ENCODE measurements at places on chromosomes 4 and X.
A peak's percentile ranks its signal among the peaks of the same experiment; 100 is the strongest.

DNA sequence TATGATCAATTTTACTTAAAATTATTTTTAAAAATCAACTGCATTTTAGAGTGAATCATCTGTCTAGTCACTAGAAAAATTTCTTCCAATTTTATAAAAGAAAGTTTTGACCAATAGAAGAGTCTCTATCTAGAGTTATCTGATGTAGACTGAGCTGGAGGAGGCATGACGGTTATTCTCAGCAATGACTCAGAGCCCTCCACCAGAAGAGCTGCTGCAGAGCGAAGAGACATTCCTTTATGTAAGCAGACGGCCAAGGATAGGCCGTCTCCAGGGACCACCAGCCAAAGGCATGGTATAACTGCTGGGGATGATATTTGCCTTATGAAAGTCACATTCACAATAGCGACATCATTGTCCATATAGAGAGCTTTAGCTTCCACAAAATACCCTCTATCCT lies 23.0 kb downstream of the LDB2 start:
- no peaks in the 10 kb centered on the region for H3K4me1 ChIP-seq
- H3K27ac ChIP-seq = no peak overlapping the region
- H3K4me3 ChIP-seq = no peak overlapping the region
- peaks cover 6% of the 10 kb centered on the region for H3K27me3 ChIP-seq
- H3K36me3 ChIP-seq = no peaks in the 10 kb centered on the region
- DNase-seq = no peak

GRCh38 chr4:20249333-20249732 lies 2.4 kb upstream of the SLIT2 start:
- no peak for DNase-seq
- H3K36me3 ChIP-seq = no peaks in the 10 kb centered on the region
- H3K27me3 ChIP-seq = peaks cover 12% of the 10 kb centered on the region
- H3K4me1 ChIP-seq = peaks cover 4% of the 10 kb centered on the region
- H3K27ac ChIP-seq = no peak overlapping the region
- H3K4me3 ChIP-seq = no peak overlapping the region

- no peaks in the 10 kb centered on the region for H3K36me3 ChIP-seq
- no peaks in the 10 kb centered on the region for H3K27me3 ChIP-seq
- DNase-seq = no peak
- no peak overlapping the region for H3K4me3 ChIP-seq
- no peak overlapping the region for H3K27ac ChIP-seq
- no peaks in the 10 kb centered on the region for H3K4me1 ChIP-seq
Observed at GRCh38 chrX:85627363-85627762, 247.9 kb upstream of the POF1B start.

DNA sequence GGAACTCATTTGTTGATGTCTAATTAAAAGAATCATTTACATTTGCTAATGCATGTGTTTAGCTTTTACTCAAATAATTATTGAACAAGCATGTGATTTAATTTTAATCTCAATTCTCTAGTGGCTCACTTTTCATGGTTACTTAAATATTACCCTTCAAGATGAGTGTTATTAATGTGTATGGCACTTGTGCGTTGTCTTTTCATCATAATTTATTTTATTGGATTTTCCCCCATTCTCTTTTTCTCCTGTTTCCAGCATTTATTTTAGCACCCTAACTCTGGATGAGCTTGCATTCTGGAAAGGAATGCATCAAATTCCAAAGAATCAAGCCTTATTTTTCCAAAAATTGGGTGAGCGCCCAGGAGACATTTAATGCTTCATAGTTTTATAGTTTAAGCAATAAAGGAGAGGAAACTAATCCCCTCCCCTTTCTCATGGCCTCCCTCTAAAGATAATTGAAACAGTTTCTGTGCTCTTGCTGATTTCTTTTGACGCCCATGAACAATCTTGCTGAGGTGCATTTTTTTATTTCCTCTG lies 191.1 kb upstream of the FAT4 start:
- no peaks in the 10 kb centered on the region for H3K4me1 ChIP-seq
- H3K27ac ChIP-seq = no peak overlapping the region
- H3K27me3 ChIP-seq = no peaks in the 10 kb centered on the region
- no peak overlapping the region for H3K4me3 ChIP-seq
- no peak for DNase-seq

- H3K27me3 ChIP-seq = no peaks in the 10 kb centered on the region
- H3K27ac ChIP-seq = no peak overlapping the region
- H3K4me3 ChIP-seq = peak overlapping the region; percentile 25
- peaks cover 12% of the 10 kb centered on the region for H3K4me1 ChIP-seq
Observed at GRCh38 chr4:80566203-80566872, 230.8 kb downstream of the CFAP299 start.

- no peak overlapping the region for H3K27ac ChIP-seq
- no peaks in the 10 kb centered on the region for H3K4me1 ChIP-seq
- no peaks in the 10 kb centered on the region for H3K27me3 ChIP-seq
Observed at GRCh38 chr4:52939325-52939724, 77.2 kb downstream of the RASL11B start.
